B cell (primary cell): ENCODE measurements at places on chromosomes 11 and 22.

GRCh38 chr11:111604392-111605009 is 2.3 kb downstream of the SIK2 start:
- peak; percentile 58 for DNase-seq

GRCh38 chr22:43080616-43081015 is 8.6 kb downstream of the TTLL1 start:
- DNase-seq: no peak

GRCh38 chr22:23566705-23567475 is 13.2 kb downstream of the IGLL1 start:
- DNase-seq: no peak

DNA sequence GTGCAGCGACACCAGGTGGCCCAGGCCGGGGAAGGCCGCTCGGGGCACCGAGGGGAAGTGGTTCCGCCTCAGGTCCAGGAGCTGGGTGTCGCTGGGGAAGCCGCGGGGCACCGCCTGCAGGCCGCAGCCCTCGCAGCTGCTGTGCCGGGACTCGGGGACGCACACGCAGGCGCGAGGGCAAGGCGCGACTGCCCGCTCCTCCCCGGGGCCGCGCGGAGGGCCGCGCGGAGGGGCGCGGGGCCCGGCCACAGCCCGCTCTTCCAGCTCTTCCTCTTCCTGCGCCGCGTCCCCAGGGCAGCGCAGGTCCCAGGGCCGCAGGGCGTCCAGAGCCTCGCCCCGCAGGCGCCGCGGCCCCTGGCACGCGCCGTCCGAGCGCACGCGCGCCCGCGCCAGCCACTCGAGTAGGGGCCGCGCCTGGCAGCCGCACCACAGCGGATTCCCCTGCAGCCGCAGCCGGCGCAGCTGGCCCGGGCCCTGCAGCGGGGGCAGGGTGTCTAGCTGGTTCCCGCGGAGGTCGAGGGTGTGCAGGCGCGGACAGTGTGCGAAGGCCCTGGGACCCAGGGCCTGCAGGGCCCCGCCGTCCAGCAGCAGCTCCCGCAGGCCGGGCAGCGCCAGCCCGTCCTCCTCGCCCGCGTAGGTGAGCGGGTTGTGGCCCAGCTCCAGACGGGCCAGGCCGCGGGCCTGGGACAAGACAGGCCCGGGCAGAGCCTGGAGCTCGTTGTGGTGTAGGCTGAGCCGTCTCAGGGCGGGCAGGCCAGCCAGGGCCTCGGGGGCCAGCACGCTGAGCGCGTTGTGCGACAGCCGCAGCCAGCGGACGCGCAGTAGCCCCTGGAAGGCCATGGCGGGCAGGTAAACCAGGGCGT is 2.8 kb downstream of the CHADL start:
- DNase-seq: peak; percentile 90

- no peak for DNase-seq
These were observed 59.9 kb downstream of the FAT3 start for GRCh38 chr11:92284558-92284957.
